ENCODE measurements at places on chromosomes 6 and 20.

DNA sequence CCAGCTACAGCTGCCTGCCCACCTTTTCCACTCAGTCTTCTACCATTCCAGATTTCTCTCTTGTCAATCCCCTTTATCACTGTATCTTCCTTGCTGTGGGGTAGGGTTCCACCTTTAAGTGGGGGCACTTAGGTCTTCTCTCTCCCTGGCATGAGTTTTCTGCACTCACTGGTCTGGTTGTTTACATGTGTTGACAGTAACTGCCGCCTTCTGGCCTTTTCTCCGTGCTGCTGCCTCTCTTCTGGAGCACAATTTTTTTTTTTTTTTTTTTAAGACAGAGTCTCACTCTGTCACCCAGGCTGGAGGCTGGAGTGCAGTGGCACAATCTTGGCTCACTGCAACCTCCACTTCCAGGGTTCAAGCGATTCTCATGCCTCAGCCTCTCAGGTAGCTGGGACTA, 12.0 kb downstream of the RNF114 start:
- no peak for DNase-seq

- peak; percentile 90 for DNase-seq
Observed at GRCh38 chr6:136969930-136970329, 47.8 kb downstream of the SLC35D3 start.

DNA sequence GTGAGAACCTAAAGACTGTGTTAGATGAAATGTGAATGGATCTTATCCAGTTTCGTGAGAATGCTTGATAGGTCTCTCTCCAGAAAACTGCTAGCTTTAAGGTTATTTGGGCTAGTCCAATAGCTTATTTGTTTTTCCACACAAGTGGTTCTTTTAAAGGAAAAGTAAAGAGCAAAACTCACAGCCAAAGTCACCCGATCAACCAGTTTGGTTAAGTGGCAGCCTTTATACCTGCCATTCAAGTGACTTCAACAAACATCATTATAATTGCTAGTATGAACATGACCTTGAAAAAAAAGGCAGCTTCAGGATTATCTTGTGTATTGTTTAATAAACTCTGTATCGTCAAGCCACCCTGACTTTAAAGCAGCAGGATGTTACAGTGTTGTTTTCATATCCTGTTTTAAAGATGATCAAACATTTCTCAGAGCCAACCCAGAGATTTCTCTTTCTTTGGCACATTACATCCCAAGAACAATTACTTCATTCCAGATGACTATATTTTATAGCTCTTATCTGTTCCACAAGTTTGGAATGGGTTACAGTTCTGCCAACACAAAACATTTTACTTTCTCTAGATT, 253.4 kb downstream of the EPHA7 start:
- DNase-seq, result peak; percentile 73

GRCh38 chr6:82118150-82118562, 129.4 kb downstream of the IBTK start:
- no peak for DNase-seq

GRCh38 chr20:38158701-38159351, 6.2 kb downstream of the TGM2 start:
- DNase-seq, result no peak

DNA sequence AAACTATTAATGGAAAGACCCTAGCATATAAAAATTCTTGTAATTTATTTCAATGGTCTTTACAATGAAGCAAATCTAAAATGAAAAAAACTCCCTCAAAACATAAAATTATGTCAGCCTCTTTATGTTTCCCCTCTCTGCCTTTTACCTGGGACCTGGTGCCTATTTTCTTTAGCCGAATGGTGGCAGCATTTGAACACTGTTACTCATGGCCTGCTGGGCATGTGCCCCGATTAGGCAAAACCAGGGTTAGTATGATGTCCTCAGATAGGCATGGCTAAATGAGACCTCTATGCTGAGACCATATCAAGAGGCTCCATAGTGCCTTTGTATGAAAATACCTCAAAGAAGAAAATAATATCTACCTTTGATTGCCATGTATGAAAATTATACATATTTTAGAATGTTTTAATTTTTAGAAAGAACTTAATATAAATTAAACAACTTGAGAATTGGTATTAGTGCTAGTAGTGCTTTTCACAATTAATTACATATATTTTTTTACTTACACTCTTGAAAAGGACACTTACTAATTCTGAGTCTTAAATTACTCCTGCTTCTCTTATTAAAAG, 22.5 kb upstream of the C6orf58 start:
- DNase-seq, result peak; percentile 4

- no peak for DNase-seq
Observed at GRCh38 chr20:57065646-57066045, 200.8 kb downstream of the BMP7 start.

GRCh38 chr6:22102671-22103070, 194.2 kb downstream of the PRL start:
- no peak for DNase-seq

DNA sequence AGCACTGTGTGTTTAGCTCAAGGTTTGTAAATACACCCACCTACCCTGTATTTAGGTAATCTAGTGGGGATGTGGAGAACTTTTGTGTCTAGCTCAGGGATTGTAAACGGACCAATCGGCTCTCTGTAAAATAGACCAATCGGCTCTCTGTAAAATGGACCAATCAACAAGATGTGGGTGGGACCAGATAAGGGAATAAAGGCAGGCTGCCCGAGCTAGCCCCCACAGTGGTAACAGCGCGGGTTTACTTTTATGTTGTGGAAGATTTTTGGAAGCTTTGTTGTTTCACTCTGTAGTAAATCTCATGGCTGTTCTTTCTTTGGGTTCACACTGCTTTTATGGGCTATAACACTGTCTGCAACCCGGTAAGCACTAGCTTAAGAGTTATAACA, 32.1 kb upstream of the RANBP9 start:
- DNase-seq, result no peak

DNA sequence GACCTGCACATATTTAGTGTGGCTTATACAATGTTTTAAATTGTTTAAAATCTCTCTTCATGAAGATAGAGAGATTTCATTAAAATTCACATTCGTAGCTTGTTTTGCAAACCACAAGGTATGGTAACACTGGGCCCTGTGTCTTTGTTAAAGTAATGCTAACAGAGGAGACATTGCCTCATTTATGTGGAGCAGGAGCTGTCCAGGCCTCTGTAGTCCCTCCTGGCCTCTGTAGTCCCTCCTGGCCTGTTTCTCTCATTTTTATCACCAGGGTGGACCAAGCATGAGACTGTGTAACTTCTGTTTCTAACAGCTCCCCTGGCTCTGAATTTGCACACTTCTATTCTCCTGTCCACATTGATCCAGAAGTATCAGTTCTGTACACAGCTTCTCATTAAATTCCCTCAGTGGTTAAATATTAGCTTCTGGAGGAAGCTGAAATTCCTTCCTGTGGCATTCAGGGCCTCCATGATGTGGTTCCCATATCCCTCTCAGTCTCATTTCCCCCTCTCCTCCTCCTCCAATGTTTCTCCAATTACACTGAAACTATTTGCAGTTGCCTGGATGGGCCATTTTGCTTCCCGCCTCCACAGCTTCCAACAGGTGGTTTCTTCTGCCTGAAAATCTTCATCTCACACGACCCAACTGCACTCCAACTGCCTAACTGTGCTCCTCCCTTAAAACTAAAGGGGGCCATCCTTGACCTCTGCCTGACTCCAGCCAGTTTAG, 340.4 kb downstream of the SYNE1 start:
- no peak for DNase-seq

GRCh38 chr6:149194820-149195558, 122.5 kb upstream of the TAB2 start:
- no peak for DNase-seq

DNA sequence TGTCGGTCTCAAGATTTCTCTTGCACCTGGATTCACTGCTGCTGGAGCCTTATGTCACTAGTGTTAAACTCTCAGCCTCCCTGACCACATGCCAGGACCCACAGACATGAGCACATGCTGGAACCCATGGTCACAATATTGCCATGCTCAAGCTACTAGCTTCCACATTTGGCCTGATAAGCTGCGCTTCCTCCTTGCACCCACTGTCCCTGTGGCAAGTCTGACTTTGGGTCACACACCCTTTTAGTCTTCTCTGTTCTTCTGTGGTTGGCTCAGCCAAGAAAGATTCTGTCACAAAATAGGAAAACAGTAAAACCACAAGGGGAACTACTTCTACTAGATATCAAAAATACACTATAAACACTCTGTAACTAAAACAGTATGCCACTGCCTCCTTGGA, 68.9 kb upstream of the HDAC2 start:
- DNase-seq, result no peak

- DNase-seq, result no peak
Observed at GRCh38 chr6:117653949-117654348, 21.3 kb upstream of the NUS1 start.

- no peak for DNase-seq
Observed at GRCh38 chr20:46227272-46227767, 81.0 kb downstream of the CDH22 start.

- DNase-seq, result no peak
Observed at GRCh38 chr6:74420221-74420620, 724.2 kb downstream of the CD109 start.

GRCh38 chr6:16635291-16635809, 125.9 kb downstream of the ATXN1 start:
- no peak for DNase-seq

GRCh38 chr20:5680192-5680591, 70.0 kb upstream of the SHLD1 start:
- no peak for DNase-seq

GRCh38 chr6:22848121-22848520, 278.8 kb downstream of the HDGFL1 start:
- DNase-seq, result no peak

- DNase-seq, result peak; percentile 9
Observed at GRCh38 chr6:98769546-98769945, 64.8 kb upstream of the POU3F2 start.

DNA sequence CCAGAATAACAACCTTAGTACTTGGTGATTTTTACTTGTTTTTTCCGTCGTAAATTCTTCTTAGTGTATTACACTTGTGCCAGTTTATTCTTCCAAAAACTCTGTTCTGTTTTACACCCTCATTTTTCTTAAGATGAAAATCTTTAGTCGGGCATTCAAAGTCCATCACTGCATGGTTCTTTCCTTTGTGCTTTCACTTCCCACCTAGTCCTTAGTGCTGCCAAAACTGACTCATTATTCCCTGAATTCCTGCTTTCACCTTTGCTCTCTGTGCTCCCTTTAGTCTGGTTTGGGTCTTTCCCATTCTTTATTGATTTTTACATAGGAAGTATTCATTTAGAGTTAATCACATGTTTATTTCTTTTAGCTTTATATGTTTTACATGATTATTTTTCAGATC, 3.3 kb downstream of the TRMT11 start:
- DNase-seq, result no peak
